Stimulated activated CD8-positive, alpha-beta memory T cell treated with anti-CD3 and anti-CD28 coated beads, Interleukin-2, amount 100 ng/mL, for 1 hour (primary cell): ENCODE measurements at places on chromosomes 12 and 14.

GRCh38 chr14:103625356-103626095 is 3.5 kb upstream of the KLC1 start:
- no peak for DNase-seq

DNA sequence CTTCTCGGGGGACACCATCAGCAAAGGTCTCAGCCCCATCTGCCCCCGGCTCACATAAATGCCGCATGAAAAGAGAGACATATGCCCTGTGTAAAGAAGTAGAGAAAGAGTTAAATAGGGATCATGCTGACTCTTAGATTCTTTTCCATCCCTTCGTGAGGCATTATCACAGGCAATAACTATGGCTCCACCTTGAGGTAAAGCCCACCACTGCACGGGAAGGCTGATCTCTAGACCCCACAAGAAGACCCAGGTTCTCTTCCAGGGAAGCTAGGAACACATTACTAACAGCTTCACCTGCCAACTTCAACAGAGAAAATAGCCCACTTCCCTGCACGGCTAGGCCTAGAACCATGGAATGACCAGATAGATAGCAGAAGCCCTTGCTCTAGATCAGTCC is 14.1 kb upstream of the NOP2 start:
- DNase-seq = no peak

DNA sequence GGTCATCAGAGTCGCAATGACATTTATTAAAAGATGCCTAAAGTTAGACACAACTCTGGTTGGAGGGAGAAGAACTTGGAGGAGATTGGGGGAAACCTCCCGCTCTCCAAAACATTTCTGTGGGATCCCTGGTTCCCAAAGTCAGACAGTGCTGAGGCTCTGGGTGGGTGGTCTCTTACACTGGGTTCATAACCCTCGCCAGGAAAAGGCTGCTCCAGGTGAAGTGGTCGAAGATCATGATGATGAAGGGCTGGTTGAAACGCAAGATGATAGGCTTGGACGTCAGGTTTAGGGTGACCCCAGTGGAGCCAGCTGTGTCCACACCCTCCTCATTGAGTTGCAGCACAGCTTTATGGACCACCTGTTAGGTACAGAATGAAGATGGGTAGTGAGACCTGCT is 11.2 kb upstream of the SERPINA10 start:
- DNase-seq = no peak

DNA sequence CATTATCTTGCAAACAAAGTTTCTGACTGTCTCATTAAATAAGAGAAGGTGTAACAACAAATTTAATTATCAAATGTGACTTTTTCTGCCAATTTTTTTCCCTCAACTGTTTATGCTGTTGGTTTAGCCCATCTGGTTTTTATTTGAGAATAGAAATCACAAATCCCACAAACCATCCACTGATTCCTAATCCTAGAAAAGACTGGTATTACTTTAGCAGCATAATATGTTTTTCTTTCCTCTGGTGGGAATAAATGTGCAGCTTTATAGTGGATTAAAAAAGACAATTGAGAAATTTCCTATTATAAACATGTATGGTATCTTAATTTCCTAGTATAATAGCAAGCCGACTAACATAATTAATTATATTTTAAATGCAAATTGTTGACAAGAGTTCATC is 257.9 kb upstream of the FOXN3 start:
- no peak for DNase-seq

DNA sequence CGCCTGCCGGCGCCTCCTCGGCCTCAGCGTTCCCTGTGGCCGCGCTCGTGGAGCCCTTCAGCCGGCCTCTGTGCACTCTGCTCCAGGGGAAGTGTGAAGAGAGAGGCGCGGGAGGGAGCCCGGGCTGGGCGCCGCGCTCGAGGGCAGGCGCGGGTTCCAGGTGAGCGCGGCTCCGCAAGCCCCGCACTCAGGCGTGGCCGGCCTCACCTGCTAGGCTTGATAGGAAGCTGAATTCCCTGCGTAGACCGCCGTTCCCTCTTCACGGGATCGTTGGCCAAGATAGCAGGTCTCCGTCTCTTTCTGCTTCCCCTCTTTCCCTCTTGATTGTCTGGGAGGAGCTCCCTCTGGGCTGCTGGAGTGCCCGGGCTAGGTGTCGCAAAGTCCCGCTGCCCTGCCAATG is 89.7 kb downstream of the ASCL4 start:
- no peak for DNase-seq

- no peak for DNase-seq
Measured at GRCh38 chr12:118536306-118536906, 160.1 kb downstream of the SUDS3 start.

DNA sequence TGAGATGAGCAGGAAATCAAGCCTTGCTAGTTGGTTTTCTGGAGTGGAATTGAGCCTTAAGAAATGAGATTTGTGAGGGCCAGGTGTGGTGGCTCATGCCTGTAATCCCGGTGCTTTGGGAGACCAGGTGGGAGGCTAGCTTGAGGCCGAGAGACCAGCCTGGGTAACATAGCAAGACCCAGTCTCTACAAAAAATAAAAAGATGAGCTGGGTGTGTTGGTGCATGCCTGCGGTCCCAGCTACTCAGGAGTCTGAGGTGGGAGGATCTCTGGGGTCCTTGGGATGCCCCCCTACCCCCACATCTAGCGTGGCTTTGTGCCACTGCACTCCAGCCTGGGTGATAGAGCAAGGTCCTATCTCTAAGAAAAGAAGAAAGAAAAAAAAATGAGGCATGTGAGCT is 104.2 kb upstream of the RTL1 start:
- no peak for DNase-seq

GRCh38 chr12:59859171-59859510 is 263.3 kb downstream of the SLC16A7 start:
- DNase-seq = no peak

DNA sequence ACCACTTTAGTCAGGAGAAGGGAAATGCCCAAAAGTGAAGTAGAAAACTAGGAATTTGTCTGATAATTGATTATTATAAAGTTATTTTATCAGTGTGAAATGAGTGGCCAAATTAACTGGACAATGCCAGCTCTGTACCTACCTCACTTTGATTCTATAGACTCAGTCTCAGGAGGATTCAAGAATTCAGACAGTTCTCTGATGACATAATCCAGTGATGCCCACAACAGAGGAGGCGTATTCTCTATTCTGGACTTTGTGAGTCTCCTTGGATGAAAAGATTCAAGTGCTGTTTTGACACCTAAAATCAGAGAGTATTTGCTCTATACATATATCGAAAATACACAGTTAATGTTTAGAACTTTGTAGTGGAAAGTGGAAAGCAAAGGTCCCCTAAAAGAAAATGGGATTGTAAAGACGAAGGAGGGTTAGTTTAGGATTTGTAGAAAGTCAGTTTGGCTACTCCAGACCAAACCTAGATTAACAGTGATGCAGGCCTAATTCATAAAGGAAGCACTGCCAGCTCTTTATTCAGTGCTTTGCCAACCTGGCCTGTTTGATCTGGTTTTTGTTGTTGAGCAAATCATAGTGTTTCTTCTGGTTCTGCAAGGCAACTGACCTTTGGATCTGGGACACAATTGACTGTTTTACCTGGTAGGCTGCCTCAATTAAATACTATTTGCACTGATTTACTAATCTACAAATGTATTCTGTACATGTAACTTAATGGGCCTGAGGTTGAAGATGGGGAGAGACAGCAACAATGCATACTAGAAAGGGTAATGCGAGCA is 67.4 kb downstream of the DAD1 start:
- no peak for DNase-seq

DNA sequence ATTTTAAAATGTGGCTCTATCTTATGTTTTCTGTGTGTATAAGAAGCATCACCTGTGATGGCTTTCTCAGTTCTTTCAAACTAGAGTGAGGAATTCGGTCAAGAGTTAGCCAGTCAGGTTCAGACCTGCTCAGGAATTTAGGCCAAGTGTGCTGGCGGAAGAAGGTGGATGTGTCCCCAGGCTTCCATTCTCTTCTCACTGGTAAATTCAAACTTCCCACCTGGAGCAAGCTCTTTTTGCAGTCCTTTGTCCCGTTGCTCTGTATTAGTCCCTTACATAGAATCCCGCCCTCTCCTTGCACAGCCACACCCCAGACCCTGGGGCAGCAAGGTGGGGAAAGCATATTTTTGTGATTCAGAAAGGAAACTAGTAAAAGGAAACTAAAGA is 124.7 kb upstream of the PWP1 start:
- no peak for DNase-seq

DNA sequence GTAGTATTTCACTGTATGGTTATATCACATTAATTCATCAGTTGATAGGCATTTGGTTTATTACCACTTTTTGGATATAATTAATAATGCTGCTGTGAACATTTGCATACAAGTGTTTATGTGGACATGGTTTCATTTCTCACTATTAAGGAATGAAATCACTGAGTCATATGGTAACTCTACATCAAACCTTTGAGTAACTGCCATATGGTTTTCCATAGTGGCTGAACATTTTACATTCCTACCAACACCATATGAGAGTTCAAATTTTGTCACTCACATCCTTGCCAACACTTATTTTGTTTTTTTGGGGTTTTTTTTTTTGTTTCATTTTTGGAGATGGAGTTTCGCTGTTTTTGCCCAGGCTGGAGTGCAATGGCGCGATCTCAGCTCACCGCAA is 30.2 kb upstream of the EAPP start:
- no peak for DNase-seq

DNA sequence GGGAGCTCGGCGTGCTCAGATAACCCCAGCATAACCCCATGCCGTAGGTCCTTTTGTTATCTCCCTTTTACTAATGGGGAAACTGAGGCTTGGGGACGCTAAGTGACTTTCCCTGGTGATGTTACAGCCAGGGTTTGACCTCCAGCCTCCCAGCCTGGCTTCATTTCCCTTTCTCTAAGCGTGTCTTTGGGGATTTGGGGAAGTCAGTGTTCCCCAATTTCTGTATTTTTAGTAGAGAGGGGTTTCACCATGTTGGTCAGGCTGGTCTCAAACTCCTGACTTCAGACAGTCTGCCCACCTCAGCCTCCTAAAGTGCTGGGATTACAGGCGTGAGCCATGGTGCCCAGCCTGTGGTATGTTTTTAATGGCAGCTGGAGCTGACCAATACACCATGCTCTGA is 85.4 kb downstream of the PHETA1 start:
- DNase-seq = no peak

- no peak for DNase-seq
Measured at GRCh38 chr14:101598159-101598558, 36.9 kb downstream of the DIO3 start.

DNA sequence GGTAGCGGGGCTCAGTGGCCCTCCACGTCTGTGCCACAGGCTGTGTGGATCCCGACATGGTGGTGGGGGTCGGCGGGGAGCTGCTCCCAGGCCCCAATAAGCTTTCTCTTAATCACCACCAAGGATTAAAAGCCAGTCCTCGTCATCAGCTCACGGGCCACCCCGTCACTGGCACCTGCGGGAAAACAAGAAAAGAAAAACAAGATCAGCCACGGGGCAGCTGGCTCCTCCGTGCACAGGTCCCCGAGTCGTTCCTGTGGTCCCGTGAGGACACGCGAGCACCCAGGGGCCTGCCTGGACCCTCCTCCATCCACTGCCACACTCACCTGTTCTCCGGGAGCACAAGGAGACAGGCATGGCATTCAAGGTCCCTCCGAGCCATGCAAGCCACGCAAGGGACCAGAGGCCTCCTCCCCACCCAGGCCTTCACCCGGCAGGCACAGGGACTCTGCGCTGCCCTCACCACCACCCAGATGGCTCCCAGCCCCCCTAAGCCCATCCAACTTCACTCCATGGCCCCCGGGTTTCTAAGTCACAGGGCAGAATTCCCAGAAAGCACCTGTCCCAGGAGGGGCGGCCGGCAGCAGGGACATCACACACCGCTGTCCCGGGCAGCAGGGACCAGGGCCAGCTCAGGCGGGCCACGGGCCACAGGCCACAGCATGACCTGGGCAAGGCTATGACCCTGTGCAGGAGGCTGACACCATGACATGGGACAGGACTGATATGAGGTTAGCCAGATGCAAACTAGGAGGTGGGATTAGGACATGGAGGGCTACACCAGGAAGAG is 72.0 kb downstream of the NCOR2 start:
- no peak for DNase-seq

GRCh38 chr12:51132693-51133092 is 40.2 kb downstream of the TFCP2 start:
- no peak for DNase-seq

- DNase-seq = no peak
Measured at GRCh38 chr14:30874999-30875787, 834 bp downstream of the COCH start.

DNA sequence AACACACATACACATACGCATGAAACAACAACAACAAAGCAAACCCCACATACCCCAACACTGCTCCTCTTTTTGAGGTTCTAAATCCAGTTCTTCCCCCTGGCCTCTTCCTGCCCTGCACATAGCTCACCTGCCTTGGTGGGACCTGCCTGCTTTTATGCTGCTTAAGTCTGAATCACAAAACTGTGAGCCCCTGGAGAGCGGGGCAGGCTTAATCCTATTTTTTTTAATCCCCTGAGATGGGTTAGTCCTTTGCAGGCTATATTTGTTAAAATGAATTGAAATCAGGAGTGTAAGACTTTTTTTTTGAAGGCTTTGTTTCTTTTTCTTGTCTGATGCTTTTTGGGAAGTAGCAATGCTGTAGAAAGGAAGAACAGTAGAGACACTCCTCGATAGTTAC is 84.6 kb upstream of the MAX start:
- DNase-seq = no peak

DNA sequence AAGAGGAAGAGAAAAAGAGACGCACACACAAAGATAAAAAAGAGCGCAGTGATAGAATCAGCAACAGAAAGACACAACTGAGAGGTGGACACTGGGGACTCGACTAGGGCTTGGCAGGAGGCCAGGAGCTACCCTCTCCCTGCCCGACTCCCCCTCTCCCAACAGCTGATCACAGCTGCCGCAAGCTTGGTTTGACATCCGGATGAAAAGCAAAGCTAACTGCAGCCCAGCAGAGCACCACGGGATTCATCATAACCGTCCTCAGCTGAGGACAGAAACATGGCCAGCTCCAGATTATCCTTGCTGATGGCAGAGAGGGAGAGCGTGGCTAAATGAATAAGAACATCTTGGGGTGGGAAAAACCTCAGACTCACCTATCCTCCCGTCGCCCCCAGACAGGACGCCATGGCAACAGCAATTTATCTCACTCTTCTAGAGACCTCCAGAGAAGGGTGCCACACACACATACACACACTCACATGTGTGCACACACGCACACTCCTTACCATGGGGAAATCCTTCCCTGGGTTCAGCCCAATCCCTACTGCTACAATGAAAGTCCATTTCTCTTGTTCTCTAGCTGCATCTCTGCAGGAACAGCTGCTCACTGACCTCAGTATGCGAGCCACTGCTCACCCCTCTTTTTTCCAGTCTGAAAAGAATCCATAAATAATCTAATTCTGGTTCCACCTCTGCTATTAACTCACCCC is 135.3 kb downstream of the NTF3 start:
- DNase-seq = no peak

DNA sequence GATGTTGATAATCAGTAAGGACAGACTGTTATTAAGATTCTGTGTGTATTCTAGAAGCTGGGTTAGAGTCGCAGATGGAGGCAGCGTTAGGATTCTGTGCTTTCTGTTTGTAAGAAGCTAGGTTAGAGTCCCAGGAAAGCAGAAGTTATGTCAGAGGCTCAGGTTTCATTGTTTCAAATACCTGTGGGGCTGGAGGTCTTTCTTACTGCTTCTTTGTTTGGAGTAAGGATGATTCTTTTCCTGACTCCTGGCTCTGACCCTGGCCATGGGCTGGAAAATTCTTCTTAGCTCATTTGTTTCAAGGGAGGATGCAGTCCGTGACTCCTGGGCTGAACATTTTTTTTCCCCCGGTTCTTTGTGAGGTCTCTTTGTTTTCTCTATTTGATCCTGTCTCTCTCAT is 5.2 kb downstream of the MUCL1 start:
- no peak for DNase-seq
